Stimulated activated CD8-positive, alpha-beta memory T cell treated with anti-CD3 and anti-CD28 coated beads, Interleukin-4, amount 100 ng/mL, for 1 hour (primary cell): ENCODE measurements at places on chromosomes 4 and X.

- no peak for DNase-seq
Measured at GRCh38 chrX:57930051-57930450, 19.8 kb upstream of the ZXDA start.

DNA sequence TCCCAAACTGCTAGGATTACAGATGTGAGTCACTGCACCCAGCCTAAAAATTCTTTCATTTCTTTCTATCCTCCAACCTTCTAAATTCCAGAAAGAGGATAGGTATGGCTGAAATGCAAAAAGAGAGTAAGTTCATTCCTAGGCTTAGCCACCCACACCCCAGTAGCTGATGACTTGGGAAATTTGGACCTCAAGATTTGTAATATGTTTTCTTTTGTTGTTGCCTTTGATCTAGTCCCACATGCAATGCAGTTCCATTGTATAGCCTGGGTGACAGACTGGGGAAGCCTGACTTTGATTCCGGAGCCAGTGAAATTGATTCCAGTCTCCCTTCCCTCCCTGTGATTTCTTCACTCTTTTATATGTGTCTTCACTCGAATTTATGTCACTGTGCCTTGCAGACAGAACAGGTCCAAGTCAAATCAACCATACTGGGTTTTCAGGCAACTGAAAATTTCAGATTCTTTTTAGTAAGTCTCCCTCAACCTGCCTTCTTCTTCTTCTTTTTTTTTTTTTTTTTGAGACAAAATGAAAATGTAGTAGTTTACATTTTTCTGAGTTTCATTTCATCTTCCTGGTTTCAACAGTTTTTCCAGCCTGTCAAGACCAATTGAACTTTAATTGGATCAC lies 176.2 kb upstream of the RBPJ start:
- DNase-seq, result no peak

DNA sequence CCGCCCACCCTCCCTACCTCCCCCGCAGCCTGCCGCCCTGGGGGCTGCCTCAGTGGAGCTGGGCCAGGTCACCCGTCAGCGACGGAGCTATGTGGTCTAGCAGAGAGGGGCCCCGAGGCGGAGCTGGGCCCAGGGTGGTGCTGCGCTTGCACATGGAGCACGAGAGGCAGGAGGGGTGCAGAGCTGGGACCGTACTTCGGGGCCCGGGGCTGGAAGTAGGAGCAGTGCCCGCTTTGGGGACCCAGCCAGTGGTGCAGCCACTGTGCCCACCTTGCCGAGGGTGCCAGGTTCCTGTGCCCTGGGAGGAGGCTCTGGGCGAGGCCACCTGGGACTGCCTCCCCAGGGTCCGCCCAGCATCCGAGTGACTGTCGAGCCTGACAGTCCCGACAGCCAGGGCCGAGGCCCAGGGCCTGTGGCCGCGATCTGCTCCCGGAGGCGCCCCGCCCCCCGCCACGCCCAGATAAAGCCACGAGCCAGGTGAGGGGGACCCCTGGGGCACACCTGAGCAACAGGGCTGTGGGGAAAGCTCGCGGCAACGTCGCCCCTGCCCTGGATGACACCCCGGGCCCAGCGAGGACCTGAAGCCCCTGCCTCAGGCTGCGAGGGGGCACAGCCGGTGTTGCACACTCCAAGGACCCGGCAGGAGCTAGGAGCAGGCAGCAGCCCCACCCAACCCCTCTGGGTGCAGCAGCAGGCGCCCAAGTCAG lies 117.5 kb downstream of the DNAAF6 start:
- no peak for DNase-seq

DNA sequence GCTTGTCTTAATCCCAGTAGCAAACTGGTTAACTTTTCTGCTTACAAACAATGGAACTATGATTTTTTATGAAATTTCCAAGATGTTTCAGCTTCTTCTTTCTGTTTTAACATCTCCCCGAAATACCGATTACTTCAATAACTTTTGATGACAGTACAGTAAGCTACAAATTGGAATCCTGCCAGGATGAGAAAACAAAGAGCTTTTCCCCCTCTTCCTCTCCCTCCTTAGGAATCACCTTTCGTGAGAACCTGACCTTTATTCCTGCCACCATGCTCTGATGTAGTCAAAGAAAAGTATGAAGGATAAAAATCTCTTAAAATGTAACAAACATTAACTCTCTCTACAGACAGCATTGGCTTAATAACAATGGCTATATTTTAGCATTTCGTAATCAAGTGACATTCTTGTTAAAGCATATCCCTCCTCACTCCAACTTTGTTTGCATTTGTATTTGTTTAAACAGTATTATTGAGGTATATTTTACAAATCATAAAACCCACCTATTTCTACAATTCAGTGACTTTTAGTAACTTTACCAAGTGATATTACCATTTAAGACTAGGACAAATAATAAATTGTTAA lies 148.7 kb upstream of the NAP1L5 start:
- no peak for DNase-seq

DNA sequence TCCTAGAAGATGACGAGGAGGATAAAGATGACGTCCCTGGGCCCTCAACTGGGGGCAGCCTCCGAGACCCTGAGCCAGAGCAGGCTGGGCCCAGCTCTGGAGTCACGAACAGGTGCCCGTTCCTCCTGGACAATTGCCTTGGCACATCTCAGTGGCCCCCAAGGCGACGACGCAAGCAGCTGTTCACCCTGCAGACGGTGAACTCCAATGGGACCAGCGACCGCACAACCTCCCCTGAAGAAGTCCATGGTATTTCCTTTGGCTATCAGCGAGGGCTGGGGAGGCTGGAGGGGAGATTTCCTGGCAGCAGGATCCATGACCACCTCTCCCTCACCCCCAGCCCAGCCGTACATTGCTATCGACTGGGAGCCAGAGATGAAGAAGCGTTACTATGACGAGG lies 11.9 kb downstream of the USP11 start:
- DNase-seq, result no peak

DNA sequence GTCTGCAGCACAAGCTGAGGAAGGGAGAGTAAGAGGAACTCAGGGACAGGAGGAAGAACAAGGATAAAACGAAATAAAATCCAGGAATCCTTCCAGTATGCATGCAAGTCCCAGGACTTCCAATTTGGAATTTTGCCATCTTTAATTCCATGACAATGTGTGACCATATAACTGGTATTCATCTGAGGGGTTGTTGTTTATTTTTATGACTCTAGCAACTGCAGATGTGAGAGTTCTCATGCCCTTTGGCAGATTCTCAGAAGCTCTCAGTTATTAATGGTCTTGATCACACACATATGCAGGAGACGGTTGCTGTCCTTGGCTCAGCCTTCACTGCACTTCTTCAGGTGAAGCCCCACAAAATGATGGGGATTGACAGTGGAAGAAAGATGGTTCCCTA lies 148.2 kb downstream of the SMIM20 start:
- DNase-seq, result no peak

- DNase-seq, result no peak
Measured at GRCh38 chr4:89029591-89029990, 27.4 kb downstream of the FAM13A start.
